Stimulated activated CD4-positive, alpha-beta T cell treated with anti-CD3 and anti-CD28 coated beads, Interleukin-15, amount 100 ng/mL, for 1 hour (primary cell): ENCODE measurements at places on chromosomes 1 and 21.

GRCh38 chr1:162091681-162092524 lies 22.4 kb downstream of the NOS1AP start:
- DNase-seq = no peak

- no peak for DNase-seq
Observed at GRCh38 chr1:35640380-35641232, 720 bp downstream of the PSMB2 start.

GRCh38 chr1:87647430-87648177 lies 318.9 kb downstream of the LMO4 start:
- DNase-seq = no peak

GRCh38 chr1:53473463-53473862 lies 14.3 kb downstream of the DMRTB1 start:
- DNase-seq = no peak

GRCh38 chr1:54859700-54860391 lies 27.1 kb downstream of the DHCR24 start:
- DNase-seq = no peak
